NAMALWA (cell line): ENCODE measurements at places on chromosomes 5 and 9.
A peak's percentile ranks its signal among the peaks of the same experiment; 100 is the strongest.

DNA sequence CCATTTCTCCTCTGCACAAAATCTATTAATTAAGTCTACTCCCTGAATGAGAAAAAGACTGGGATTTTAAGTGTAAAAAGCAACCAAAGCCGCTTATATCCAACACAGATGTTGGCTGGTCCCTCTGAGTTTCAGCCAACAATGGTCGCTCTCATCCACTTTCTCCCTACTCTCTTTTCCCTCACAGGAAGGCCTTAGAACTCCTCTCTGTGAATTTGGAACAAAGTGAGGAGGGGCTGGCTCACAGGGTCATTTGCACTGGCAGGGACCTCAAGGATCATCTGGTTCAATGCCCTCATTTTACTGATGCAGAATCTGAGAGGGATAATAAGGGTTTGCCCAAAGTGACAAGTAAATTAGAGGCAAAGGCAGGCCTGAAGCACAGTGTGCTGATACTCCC is 64.0 kb downstream of the DPYSL3 start:
- DNase-seq = no peak

DNA sequence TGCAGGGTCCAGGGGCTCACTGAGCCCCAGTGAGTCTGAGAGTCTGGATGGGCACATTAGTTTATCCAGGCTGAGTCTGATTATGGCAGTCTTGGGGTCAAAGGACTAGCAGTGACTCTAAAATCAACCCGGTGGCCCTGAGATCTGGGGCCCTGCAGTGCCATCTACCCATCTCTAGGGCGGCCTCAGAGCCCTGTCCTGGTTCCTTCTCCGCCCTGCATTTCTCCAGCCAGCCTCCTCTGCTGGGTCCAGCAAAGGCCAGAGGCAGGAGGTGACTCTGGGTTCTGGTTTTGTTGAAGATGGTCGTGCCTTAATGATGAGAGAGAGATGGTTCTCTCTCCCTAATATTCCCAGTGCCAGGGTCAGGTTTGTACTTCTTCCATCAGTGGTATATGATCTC is 15.0 kb downstream of the DCANP1 start:
- peak; percentile 11 for DNase-seq

GRCh38 chr9:4238522-4238921 is 61.3 kb downstream of the GLIS3 start:
- no peak for DNase-seq

DNA sequence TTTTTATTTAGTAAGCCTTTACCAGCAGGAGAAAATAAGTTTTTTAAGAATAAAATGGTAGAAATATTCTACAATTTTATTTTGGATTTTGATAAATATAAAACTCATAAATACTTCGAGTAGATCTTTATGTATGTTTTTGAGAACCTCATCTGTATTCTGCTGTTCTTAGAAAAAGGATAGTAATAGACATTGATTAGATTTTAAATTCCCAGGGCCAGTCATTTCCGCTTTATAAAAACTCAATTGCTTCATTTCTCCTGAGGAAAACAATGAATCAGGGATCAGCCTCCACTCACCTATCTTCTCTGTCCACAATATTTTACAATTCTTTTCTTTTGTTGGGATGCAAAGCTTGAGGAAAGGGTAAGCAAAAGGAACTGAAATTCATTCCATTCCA is 1983.5 kb upstream of the C9orf72 start:
- DNase-seq = no peak

- DNase-seq = no peak
These were observed 194.4 kb downstream of the IZUMO3 start for GRCh38 chr9:24351258-24351657.

- no peak for DNase-seq
These were observed 209.8 kb downstream of the CWC27 start for GRCh38 chr5:64978546-64978945.

DNA sequence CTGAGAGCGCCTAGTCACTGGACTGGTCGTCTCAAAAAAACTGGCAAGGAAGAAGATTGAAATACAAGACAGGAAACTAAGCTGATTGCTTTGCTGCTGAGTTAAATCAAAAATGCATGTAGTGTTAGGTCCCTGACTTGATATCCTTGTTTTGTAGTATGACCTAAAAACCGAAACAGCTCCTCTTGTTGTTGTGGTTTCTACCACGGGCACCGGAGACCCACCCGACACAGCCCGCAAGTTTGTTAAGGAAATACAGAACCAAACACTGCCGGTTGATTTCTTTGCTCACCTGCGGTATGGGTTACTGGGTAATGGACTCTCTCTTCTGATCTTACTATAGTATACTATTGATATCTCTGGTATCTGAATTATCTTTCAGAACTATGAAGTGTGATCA is 4.3 kb downstream of the MTRR start:
- no peak for DNase-seq

DNA sequence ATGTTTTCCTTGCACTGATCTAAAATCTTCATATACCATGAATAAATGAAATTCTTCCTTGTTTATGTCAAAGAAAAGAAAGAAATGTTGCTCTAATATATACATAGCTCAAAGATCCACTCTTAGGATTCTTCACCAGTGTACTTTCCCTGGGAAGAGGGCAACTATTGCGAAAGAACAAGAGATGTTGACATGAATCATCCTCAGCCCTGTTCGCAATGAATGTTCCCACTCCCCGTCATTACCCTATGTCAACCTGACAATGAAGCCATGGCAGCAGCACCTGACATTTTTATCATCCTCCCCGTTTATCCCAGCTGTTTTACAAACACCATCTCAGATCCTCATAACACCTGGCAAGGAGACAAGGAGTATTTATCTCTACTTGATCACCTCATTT is 409.1 kb upstream of the GRIA1 start:
- no peak for DNase-seq

DNA sequence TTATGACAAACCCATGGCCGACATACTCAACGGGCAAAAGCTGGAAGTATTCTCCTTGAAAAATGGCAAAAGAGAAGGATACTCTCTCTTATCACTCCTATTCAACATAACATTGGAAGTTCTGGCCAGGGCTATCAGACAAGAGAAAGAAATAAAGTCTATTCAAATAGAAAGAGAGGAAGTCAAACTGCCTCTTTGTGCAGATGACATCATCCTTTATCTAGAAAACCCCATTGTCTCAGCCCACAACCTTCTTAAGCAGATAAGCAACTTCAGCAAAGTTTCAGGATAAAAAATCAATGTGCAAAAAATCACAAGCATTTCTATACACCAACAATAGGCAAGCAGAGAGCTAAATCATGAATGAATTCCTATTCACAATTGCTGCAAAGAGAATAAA is 1799.9 kb upstream of the ACO1 start:
- no peak for DNase-seq

DNA sequence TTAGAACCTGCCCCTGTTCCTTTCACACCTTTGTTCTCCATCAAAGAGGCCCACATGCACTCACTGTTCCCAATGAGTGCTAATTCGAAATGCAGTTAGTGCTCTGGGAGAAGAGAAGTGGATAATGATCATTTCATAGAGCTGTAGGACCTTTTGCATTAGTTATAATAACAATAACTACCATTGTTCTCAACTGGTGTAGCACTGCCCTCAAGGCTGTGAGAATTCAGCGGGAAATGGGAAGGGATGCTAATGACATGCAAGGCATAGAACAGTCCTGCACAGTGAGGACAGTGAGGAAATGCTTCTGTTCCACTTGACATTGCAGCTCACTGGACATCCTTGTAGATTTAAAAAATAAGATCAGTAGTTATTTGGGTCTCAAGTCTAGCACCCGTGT is 187.4 kb downstream of the FBXL7 start:
- DNase-seq = no peak

DNA sequence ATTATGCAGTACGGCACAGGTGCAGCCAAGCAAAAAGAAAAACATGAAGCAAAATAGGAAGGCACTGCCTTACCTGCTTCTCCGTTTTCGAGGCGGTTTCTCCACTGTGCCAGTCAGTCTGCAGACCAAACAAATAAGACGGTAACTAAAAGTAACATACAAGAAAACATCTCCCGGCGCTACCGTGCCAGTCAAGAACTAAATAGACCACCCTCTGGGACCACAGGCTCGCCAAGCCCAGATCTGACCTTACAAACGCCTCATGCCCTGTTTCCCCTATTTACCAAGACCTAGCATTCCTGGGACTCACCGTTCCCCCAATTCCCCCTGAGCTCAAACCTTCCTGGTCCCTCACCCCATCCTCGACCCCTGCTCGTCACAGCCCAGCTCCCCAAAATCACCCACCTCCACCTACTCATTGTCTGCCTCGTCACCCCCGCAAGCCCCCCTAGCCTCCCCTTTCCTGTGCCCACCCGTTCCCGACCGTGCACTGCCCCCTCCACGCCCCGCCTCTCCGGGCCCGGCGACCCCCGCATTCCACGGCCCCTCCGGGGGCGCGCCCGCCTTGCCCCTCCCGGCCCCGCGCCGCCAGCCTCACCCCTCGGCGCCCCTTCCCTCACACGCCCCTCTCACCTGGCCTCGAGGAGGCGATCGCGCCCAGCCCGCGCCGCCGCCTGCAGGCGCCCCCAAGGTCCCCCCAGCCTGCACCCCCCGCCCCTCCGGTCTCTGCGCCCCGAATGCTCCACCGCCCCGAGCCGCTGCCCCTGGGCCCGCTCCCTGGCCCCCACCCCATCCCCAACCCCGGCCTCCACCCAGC is 560 bp downstream of the SCAI start:
- DNase-seq = peak; percentile 47

GRCh38 chr5:15286650-15287049 is 213.3 kb upstream of the FBXL7 start:
- DNase-seq = no peak

- DNase-seq = no peak
These were observed 192.6 kb downstream of the TLE4 start for GRCh38 chr9:79764374-79764773.

DNA sequence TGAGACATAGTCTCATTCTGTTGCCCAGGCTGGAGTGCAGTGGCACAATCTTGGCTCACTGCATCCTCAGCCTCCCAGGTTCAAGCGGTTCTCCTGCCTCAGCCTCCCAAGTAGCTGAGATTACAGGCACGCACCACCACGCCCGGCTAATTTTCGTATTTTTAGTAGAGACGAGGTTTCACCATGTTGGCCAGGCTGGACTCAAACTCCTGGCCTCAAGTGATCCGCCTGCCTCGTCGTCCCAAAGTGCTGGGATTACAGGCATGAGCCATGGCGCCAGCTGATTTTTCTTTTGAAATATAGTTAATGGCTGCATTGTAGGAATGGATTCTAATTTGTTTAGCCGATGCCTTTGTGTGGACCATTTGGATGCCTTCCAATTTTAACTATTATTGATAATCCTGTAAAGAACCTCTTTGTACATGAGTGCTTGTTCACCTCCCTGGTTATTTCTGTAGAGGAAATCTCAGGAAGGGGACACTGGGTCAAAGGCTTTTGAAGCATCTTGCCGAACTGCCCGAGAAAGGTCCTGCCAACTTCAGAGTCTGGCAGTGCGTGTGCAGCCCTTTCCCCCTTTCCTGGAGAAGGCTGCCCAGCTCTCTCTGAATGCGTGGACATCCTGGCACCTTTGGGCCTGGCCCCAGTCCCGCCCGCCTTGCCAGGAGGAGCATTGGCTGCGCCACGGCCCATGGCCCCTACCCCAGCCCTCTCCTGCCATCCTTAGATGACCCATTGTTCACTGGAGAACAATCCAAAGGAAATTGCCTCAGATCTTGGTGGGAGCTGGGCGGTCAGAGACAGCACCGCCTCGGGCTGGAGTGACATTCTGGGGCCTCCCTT is 8.9 kb upstream of the NUP214 start:
- DNase-seq = no peak

DNA sequence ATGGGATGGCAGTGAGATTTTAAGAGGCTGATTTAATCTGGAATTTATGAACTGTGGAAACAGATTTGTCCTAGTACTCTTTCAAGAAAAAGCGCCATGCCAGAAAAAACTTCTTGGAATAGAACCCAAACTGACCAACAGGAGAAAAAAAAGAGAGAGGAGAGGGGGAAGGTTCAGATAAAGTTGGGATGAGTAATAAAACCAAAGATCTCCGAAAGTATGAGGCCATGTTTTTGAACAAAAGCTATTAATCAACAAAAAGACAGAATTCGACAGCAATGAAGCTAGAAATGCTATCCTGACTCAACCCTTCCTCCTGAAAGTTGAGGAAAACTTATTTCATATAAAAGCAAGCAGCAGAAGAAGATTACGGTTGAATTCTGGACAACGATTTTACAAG is 135.5 kb downstream of the CEMIP2 start:
- no peak for DNase-seq

DNA sequence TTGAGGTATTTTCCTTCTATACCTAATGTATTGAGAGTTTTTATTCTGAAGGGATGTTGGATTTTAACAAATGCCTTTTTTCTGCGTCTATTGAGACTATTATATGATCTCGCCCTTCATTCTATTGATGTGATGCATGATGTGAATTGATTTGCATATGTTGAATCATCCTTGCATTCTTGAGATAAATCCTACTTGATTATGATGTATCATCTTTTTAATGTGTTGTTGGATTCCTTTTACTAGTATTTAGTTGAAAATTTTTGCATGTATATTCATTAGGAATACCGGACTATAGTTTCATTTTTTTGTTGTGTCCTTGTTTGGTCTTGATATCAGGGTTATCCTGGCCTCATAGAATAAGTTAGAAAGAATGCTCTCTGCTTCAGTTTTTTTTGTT is 169.7 kb downstream of the NPR3 start:
- DNase-seq = no peak

- DNase-seq = no peak
These were observed 43.0 kb downstream of the PRRC2B start for GRCh38 chr9:131436865-131437271.

GRCh38 chr5:94345257-94345656 is 273.1 kb downstream of the KIAA0825 start:
- DNase-seq = no peak

GRCh38 chr5:133511653-133512235 is 100.6 kb downstream of the FSTL4 start:
- DNase-seq = no peak

DNA sequence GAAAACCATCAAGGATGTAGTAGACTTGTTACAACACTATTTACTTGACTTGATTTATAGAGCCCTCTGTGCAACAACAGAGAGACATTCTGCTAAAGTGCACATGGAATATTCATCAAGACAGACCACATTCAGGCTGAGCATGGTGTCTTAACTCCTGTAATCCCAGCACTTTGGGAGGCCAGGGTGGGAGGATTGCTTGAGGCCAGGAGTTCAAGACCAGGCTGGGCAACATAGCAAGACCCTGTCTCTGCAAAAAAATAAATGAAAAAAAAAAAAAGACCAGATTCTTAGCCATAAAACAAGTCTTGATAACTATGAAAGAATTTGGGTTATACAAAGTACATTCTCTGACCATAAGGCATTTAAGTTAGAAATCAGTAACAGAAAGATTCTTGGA is 25.3 kb downstream of the DENND4C start:
- DNase-seq = no peak

- no peak for DNase-seq
These were observed 1041.0 kb downstream of the TLE1 start for GRCh38 chr9:80648336-80648735.

- DNase-seq = no peak
These were observed 698 bp upstream of the CACNA1B start for GRCh38 chr9:137876781-137877386.
